GM12878 (cell line): ENCODE measurements at places on chromosomes 1 and 21.

DNA sequence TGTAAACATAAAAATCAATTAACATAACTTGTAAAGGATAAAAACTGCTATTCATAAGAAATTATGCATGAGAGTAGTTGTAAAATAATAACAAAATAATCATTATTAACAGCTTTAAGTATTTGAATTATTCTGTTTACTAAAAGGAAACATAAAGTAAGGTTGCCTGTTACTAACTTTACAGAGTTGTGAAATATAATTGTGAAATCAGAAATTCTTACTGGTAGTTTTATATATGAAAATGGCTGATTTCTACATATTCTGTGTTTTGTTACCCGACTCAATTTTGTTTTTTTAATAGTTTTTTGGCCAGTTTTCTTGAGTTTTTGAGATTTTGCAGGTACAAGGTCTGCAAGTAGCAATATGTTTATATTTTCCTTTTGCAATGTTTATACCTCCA, 27.8 kb downstream of the FNBP1L start:
- DNase-seq, result no peak

DNA sequence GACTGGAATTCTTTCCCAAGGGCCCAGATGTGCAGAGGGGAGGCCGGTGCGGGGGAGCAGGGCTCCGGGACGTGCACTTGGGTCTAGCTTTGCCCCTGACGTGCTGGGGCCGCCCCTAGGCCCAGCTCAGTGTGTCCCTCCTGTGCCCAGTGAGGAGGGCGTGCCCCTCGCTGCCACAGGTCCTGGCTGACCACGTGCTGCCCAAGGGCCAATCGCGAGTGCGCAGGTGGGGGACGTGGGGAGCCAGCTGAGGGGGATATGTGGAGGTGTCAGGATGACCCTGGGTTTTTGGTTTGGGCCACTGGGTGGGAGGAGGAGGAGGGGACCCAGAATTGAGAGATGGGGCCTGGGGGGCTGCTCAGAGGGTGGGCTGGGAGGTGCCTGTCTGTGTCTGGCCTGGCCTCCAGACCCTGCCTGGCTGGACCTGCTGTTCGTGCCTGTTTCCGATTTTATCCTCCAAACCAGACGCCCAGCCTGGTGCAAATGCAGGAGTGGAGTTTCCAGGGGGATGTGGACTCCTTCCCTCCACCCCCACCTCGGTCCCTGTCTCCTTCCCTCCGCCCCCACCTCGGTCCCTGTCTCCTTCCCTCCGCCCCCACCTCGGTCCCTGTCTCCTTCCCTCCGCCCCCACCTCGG, 6.1 kb upstream of the RNF223 start:
- no peak for DNase-seq

GRCh38 chr1:53365437-53366063, 37.7 kb upstream of the LRP8 start:
- DNase-seq, result no peak

DNA sequence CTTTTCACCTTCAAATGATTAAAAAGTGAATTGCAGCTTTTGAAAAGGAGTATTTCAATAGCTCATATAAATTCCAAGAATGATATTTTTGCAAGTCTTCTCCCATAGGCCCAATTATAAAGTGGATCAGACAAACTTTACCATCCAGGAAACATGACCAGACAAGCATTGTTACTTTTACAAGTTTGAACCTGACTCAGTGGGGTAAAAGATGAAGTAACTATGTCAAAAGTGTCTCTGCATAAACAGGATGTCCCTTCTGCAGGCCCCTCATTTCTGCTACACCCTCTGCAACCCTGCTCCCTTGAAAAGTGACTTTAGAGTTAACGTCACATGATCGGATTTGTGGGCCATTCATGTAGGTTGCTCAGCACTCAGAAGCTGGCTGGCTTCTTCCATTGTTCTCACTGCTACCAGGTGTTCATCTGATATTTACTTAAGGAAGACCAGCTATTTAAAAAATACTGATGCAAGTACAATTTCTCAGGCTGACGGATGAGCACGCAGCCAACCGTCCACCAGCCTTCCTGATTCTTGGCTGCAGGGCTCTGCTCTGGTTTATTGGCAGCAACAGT, 32.3 kb downstream of the URB1 start:
- DNase-seq, result no peak

- DNase-seq, result no peak
Observed at GRCh38 chr1:180928331-180929230, 15.9 kb downstream of the KIAA1614 start.
